Cardiac septum (tissue), 1 donor: ENCODE measurements at places on chromosomes 1 and 21. TPM values are rescaled to one million over a fixed set of nuclear protein-coding genes. Genes with fewer than 3 reads are reported as not detected.

DNA sequence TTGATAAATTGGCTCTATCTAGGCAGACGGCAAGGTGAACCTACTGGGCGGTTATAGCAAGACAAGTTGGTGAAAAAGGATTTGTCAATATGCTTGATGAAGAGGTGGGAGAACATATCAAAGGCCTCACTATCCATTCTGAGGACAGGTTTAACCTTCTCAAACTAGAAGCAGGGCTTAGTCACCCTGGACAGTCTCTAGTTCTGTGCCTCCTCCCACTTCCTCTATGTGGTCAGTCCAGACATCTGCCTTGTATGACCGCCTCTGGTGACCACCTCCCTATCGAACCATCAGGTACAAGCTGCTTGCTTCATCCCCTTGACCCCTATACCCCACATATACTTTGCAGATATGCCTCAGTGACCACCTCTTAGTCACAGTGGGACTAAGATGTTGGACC is 2.3 kb upstream of the SCYL3 start:
- no peak for DNase-seq

GRCh38 chr1:97919585-97920261 is 1.1 kb downstream of the DPYD start:
- no peak for DNase-seq

DNA sequence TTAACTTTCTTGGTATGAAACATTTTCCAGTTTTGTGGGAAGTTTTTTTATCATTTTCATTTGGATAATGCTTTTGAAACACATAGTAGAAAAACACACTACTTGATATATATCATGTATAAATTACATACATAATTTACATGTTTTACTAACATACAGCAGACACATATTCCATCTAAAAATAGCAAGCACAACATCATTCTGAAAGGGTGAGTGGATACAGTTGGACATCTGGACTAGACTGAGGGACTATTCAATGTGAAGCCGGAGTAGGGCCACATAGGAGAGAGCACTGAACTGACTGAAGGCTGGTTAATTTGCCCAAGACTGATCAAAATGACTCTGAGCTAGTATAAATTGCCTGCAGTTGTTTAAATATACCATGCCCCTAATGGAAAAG is 11.7 kb downstream of the CDKN2C start:
- no peak for DNase-seq

DNA sequence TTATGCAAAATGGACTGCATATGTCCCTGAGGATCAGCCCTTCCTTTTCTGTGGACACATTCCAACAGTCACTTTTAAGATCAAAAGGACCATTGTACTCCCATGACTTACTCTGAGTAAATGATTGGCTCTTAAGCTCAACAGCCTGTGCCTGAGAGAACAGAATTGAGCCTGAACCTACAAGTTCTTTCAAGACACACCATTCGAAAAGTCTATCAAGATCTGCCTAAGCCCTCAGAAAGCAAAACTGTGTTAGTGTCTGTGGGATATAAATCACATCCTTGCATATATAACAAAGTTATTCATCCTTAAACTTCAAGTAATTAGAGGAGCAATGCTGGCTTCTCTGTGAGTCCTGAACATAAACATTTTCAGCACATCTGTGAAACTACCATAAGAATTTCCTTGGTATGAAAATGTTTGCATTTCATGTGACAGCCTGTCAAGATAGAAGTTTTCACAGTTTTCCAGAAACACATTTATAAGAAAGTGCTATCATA is 41.6 kb downstream of the PCNX2 start:
- DNase-seq, result no peak

DNA sequence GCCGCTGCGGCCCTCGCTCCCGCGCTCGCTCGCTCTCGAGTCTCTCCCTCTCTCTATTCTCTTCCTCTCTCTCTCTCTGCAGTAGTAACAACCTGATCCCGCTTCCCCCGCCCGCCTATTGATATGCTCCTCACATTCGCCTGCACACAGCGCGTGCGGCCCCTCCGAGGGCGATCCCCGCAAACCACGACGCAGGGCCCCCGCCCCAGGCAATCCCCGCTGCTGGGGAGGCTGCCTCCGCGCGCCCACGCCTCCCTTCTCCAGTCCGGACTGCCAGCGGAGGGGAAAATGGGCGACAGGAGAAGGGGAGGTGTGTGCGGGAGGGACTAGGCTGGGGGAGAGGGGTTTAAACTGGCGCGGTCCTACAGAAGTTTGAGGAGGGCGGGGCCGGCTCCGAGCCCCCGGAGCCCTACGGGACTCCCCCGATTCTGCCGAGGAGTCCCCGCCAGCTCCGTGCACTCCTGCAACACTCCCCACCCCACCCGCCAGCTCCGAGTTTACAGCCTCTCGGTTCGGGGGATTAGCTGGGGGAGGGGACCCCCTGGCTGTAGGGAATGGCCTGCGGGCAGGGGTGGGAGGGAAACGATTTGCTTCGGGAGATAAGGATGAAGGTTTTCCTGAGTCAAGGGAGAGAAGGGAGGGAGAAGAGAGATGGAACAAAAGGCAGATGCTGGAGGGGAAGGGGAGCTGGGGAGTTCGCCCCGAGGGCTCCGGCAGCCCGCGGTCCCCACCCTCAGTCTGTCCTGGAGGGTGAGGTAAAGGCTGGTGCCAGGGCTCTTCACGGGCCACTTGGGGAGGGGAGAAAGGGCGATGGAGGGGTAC is 66.6 kb downstream of the SYT2 start:
- DNase-seq, result no peak

MIS18A gene
- 2.6 TPM for total RNA-seq

RGS4 gene
- 10.7 TPM for total RNA-seq
